ENCODE measurements at places on chromosomes 2 and 18.

- DNase-seq = no peak
These were observed 71.3 kb downstream of the FMNL2 start for GRCh38 chr2:152406119-152406835.

DNA sequence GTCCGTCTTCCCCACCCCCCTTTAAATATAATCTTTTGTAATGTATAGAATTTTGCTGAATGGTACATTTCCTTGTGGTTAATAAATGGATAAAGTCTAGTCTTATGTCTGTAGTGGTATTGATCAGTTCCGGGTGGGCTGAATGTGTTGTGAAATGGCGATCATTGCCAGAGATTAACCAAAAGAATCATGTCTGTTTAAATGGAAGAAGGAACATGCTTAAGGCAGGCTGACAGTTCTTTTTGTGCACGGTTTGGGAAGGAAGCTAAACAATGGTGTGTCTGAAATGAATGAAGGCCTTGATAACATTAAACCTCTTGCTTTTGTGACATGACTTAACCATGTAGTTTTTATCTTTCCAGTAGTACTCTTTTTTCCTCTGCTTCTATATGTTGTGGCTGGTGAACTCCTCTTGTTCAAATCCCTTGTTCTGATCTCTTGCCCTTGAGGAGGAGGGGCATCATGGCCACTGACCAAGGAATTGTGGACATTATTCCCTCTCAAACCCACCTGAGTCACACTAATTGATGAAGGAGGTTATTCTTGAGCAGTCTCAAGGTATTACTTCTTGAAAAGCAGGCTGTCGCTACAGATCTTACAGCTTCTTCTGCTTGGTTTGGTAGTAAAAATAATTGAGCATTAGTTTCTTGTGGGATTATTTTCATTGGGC is 1.7 kb downstream of the ACVR2A start:
- no peak for DNase-seq

GRCh38 chr2:183024339-183025095 is 13.7 kb downstream of the NCKAP1 start:
- no peak for DNase-seq

- DNase-seq = no peak
These were observed 51.8 kb downstream of the UPP2 start for GRCh38 chr2:158153270-158154015.

GRCh38 chr2:122389694-122390093 is 634.2 kb downstream of the TSN start:
- no peak for DNase-seq

DNA sequence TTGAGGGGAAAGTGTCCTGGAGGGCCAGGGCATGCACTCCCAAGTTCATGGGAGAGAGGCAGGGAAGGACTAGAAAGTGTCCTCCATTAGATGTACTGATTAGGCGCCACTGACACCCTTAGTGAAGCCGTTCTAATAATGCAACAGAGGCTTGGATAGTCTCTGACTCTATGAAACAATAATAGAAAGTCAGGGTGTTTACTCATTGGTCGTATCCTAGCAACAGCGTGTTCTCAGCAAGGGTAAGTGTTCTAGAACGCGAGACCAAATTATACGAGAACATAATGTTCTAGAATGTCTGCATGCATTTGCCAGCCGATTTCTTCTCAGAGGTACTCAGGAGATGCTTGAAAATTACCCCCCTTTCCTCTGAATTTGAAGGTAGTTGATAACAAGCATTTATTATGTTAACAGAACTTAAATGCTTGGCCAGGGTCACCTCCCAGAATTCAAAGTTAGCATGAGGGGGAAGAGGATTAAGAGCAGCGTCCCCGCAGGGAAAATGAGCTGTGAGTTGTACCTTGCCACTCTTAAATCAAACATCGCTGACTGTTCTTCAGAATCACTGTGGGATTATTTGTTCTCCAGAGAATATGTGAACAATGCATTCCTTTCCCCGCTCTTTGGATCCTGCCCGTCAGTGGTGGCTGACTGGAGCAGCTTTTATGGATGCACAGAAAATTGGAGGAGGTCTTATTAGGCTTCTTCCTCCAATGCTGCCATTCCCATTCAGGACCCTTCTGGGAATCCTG is 33.7 kb upstream of the PDIA6 start:
- DNase-seq = no peak

- DNase-seq = no peak
These were observed 10.4 kb downstream of the LCT start for GRCh38 chr2:135826544-135826943.

- DNase-seq = no peak
These were observed 120.5 kb downstream of the AGAP1 start for GRCh38 chr2:235614176-235614860.

GRCh38 chr2:233418761-233419546 is 64.7 kb downstream of the DGKD start:
- peak; percentile 83 for DNase-seq

DNA sequence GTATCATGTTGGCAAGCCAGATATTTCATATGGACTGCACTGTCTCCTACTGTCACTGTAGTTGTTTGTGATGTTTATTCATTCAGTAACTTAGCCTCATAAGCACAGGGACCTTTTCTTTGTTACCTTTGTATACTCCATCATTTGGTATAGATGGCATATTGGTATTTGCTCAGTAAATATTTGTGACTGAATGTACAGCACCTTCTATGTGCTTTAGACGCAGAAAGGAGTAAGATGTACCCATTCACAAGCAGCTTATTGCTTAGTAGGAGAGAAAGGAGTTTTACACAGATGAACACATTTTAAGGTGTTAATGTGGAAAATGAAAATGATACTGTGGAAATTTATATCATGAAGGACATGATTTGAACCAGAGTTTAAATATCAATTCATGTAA is 12.0 kb downstream of the EPC2 start:
- no peak for DNase-seq

DNA sequence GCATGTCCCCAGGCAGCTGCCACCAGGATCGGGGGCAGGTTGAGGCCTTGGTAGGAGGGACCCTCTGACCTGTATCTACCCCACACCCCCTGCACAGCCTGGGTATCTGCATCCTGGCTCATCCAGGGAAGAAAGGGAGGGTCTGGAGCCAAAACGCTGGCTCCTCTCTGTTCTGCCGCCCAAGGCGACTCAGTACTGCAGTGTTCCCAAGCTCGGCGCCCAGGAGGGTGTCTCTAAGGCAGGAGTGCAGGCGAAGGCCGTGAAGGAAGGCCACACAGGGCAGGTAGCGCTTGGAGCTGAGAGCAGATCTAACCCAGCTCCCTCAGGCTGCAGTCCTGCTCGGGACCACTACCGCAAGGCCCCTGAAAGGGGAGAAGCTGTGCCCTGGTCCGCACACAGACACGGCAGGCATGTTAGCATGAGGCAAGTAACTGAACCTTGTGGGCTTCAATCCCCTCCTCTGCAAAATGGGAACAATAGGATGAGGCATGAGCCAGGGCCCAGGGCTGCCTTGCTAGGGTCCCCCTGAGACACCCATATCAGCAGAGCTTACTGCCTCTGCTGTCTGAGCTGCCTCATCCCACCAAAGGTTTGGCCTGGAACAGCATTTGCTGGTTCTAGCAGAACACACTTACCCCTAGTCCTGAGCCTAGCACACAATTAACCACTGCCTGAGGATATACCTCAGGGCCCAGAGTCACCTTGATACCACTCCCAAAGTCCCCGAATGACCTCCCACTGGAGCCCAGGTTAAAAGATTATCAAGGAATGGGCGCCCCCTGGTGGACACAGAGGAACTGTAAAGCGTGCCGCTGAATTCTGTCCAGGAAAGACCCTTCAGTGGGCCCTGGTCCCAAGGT is 6.5 kb downstream of the PTMA start:
- DNase-seq = peak; percentile 87

GRCh38 chr2:233816334-233816733 is 38.0 kb downstream of the HJURP start:
- peak; percentile 30 for DNase-seq

- peak; percentile 60 for DNase-seq
These were observed 108.5 kb upstream of the ID2 start for GRCh38 chr2:8573234-8573941.

GRCh38 chr18:75210274-75211001 is at the start of gene TSHZ1:
Gene TSHZ1, plus strand, starts transcription at chr18:75210797. Its CDS starts 1,080 bp downstream, at chr18:75211877.
- peak; percentile 86 for DNase-seq

- DNase-seq = no peak
These were observed 32.3 kb downstream of the SPAST start for GRCh38 chr2:32095671-32096070.

GRCh38 chr2:233010569-233011267 is 2.3 kb downstream of the NGEF start:
- DNase-seq = no peak

DNA sequence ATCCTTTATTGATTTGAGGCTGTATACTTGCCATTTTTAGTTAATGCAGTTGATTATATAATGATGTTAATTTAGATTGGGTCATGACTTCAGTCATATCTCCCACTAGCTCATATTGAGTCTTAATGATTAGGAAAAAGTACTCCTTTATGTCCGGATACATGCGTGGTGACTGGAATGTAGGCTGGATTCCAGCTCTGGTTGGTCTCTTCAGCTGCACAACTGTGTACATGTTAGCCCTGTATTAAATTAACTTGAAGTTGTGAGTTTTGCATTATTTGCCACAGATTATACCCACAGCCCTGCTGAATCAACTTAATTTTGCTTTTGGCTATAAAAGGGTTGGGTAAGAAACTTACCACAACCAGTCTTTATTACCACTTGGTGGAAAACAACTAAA is 22.5 kb downstream of the MOB4 start:
- DNase-seq = no peak

GRCh38 chr2:31277621-31278020 is 43.7 kb downstream of the EHD3 start:
- DNase-seq = no peak

DNA sequence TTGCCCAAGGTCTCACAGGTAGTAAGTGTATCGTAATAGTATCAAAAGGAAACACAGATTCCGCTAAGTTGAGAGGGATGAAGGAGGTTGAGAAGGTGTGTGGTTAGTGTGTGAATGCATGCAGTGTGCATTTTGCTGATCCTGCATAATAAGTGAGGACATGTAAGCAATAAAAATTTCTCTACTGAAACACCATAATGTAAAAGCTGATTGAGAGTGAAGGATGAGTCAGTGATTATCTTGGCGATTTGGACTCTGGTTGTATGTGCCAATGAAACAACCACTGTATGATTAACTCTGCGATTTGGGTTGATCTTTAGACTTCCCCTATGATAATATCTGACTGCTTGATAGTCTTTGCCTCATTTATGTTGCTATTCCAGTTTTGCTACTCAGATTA is 16.7 kb upstream of the ADGRF3 start:
- DNase-seq = no peak

- DNase-seq = no peak
These were observed 112.4 kb downstream of the CYRIA start for GRCh38 chr2:16553226-16553625.

- DNase-seq = no peak
These were observed 187.3 kb downstream of the VAPA start for GRCh38 chr18:10100941-10101701.

- DNase-seq = no peak
These were observed 31.6 kb downstream of the STK39 start for GRCh38 chr2:168215813-168216212.

DNA sequence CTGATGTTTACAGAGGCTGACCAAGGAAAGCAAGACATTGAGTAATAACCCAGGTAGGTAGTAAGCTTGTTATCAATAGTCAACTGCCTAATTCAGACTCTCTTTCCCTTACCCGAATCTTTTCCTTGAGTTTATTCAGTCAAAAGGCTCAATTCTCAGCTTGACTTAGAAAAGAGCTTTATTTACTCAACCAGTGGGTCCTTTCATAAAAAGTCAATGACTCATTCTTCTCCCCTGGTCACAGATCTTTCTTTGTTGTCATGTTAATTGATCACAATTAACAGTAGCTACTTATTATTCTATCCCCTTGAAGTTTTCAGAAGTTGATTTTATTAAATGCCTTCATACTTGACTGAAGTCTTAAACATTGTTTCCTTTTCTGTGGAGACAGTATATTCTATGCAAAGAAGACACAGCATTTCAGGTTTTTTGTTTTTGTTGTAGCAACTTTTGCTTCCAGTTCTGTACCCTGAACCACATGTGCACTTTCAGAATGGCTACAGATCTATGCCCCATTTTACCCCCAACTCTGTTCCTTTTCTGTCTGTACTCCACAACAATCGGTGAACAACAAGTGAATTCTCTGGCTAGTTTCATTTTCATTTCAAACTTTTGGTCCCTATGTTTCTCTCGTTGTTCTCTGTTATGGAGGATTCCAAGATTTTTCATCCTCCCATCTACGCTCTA is 428.3 kb downstream of the NCKAP5 start:
- no peak for DNase-seq

GRCh38 chr2:120673571-120674061 is 62.1 kb upstream of the GLI2 start:
- DNase-seq = peak; percentile 55

GRCh38 chr2:224412141-224413015 is 10.5 kb upstream of the FAM124B start:
- DNase-seq = no peak

DNA sequence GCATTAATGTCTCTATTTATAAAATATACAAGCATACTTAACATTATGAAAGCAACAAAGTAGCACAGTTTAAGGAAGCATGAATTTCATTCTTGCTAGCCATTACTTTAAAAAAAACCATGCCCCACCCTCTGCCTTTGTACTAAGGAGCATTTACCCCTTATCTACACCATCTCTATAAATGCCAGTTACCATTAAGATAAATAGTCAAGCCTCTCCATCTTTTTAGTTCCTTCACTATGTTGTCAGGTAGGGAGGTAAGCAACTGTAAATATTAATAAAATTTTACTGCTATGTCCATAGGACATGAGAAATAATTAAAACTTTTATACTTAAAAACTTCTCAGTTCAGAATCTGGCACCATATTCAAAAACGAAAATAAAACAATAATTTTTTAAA is 42.1 kb downstream of the ROCK1 start:
- no peak for DNase-seq

DNA sequence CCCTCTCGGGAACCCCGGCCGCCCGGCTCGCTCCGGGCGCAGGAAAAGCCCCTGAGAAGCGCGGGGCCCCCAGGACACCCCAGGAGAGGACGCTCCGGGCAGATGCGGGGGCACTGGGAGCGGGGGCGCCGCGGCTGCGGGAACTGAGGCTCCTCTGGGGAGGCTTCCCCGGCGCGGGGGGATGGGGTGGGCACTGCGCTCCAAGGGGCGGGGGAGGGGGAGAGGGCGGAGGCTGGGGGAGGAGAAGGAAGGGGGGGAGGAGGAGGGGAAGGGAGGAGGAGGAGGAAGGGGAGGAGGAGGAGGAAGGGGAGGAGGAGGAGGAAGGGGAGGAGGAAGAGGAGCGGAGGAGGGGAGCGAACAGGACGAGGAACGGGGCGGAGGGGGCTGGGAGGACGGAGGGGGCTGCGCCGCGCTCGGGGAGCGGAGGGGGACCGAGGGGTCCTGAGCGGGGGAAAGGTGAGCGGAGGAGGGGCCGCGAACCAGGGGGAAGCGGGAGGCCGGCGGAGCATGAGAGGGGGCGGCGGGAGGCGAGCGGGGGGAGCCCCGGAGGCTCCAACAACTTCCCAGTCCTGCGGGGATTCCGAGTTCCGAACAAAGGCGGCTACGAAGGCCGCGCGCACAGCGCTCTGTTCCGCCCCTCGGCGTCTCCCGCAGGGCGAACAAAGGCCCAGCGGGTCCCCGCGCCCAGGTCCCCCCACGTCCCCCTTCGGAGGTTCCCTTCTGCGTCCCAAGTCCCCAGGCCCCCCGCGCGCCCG is 742 bp downstream of the PXDN start:
- peak; percentile 79 for DNase-seq

- DNase-seq = no peak
These were observed 61.4 kb upstream of the DNER start for GRCh38 chr2:229775614-229776313.
